Activated CD8-positive, alpha-beta memory T cell treated with anti-CD3 and anti-CD28 coated beads for 1 hour (primary cell): ENCODE measurements at places on chromosomes 12 and 14.

GRCh38 chr14:92529903-92530302 lies 16.3 kb downstream of the RIN3 start:
- DNase-seq = no peak

DNA sequence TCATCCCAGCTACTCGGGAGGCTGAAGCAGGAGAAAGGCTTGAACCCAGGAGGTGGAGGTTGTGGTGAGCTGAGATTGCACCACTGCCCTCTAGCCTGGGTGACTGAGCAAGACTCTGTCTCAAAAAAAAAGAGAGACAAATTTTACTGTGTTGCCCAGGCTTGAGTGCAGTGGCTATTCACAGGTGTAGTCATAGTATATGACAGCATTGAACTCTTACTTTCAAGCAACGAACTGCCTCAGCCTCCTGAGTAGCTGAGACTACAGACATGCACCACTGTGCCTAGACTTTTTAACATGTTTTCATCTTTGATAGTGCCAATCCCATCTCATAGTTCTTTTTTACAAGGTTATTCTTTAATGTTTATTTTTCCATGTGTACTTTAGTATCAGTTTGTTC lies 13.7 kb downstream of the ARID2 start:
- no peak for DNase-seq

- DNase-seq = no peak
Measured at GRCh38 chr14:105171004-105171673, 2.6 kb upstream of the JAG2 start.

DNA sequence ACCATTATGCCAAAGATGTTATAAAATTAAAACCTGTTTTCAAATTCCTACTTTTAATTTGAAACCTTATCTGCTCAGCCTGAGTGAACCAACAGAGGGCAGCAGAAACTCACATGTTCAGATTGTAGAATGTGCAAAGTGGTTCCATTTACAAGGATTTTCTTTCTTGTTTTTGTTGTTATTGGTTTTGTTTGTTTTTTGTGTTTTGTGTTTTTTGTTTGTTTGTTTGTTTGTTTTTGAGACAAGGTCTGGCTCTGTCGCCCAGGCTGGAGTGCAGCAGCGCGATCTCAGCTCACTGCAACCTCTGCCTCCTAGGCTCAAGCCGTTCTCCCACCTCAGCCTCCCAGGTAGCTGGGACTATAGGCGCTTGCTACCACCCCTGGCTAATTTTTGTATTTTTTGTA lies 22.8 kb upstream of the GARIN2 start:
- no peak for DNase-seq

DNA sequence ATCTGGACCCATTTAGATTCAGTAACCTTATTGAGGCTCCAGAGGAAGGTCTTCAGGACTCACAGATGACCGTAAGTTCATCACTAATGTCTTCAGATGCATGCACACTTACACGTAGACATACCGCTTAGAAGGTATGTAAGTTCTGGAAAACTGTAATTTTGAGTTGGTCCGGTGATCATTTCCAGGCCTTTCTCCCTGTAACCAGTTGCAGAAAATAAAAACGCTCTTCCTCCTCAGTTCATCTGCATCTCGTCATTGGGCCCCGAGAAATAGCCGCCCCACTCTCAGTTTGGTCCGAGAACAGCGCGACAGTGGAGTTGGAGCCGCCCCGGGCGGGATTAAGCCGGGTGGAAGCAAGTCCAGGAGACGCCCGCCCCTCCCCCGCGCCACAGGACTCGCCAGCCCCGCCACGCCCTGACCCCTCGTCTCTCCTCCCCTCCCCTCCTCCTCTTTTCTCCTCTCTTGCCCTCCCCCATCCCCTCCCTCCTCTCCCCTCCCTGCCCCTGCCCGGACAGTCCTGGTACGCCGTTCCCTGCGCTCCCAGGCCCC lies 83.7 kb downstream of the TNFAIP2 start:
- no peak for DNase-seq

DNA sequence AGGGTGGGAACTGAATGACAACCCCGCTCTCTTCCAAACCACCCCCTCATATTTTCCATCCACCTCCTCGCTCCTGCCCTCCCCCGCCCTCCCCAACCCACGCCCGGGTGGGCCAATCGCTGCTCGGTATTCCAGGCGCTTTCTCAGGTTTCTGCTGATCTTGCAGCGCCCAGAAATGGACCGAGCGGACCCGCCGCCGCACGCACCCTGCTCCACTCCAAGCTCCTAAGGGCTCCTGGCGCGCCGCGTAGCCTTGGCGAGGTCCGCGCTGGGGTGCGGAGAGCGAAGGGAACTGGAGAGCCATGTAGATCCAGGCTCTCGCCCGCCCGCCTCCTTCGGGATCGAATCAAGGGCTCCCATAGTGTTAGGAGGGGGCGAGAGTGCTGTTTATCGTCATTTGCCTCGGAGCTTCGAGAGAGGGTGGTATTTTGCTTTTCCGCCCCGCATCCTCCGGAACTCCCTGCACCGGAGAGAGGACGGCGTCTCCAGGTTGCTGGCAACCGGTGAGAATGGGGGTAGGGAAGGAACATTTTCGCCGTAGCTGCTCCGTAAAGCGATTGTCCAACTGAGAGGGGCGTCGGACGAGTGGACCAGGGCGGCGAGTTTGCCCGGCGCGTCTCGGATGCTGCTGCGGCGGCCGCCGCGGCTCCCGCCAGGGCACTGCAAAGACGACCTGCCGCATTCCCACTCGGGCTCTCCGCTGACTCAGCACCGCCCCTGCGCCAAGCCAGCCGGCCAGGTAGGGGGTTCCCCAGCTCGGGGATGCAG lies at the start of gene KCNA1:
TSS of gene KCNA1 (plus strand) at position 172 of the 768 bp plus-strand sequence. CDS start 1,474 bp downstream, outside the sequence.
- DNase-seq = no peak

DNA sequence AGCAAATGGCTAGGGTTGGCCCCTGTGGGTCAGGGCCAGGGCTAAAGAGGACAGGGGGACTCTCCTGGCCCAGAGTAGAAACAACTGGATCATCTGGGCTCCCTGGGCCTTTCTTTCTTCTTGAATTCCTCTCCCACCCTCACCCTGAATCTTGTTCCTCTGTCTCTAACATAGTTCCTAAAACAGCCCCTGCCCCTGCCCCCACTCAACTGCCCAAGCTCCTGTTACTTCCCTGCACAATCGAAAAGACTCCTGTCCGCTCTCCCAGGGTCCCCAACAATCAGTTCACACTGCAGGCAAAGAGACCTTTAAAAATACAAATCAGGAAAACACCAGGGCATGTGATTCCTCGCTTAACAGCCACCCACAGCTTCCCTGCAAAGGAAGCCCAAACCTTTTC lies 18.0 kb upstream of the ANKRD33 start:
- no peak for DNase-seq

GRCh38 chr12:56719056-56719455 lies 6.0 kb downstream of the NACA start:
- no peak for DNase-seq

GRCh38 chr14:93042968-93043940 lies 72.5 kb downstream of the ITPK1 start:
- no peak for DNase-seq

- no peak for DNase-seq
Measured at GRCh38 chr12:113955109-113955970, 10.8 kb downstream of the RBM19 start.

GRCh38 chr12:19130224-19131024 lies 891 bp downstream of the PLEKHA5 start:
- no peak for DNase-seq

- no peak for DNase-seq
Measured at GRCh38 chr14:71247106-71247505, 339.8 kb downstream of the PCNX1 start.

- no peak for DNase-seq
Measured at GRCh38 chr12:7114851-7115250, 5.8 kb upstream of the C1RL start.

DNA sequence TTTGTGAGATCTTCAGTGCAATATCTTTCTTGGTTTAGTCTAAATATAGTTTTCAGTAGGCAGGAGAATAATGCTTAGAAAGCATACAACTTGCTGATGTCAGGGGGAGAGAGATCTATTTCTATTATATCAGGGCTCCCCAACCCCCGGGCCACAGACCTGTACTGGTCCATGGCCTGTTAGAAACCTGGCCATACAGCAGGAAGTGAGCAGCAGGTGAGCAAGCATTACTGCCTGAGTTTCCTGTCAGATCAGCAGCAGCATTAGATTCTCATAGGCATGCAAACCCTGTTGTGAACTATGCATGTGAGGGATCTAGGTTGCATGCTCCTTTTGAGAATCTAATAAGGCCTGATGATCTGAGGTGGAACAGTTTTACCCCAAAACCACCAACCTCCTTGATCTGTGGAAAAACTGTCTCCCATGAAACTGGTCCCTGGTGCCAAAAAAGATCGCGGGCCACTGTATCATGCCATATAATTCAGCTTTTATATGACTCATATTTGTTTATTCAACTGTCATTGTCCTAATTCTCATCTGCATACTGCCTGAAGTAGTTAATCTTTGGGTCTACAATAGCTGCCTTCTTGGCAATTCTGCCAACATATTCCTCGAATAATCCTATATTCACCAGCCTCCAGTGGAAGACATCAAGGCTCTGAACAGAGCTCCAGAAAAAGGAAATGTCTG lies 163.6 kb upstream of the DYRK2 start:
- no peak for DNase-seq

- no peak for DNase-seq
Measured at GRCh38 chr14:33229269-33229929, 290.7 kb downstream of the NPAS3 start.

DNA sequence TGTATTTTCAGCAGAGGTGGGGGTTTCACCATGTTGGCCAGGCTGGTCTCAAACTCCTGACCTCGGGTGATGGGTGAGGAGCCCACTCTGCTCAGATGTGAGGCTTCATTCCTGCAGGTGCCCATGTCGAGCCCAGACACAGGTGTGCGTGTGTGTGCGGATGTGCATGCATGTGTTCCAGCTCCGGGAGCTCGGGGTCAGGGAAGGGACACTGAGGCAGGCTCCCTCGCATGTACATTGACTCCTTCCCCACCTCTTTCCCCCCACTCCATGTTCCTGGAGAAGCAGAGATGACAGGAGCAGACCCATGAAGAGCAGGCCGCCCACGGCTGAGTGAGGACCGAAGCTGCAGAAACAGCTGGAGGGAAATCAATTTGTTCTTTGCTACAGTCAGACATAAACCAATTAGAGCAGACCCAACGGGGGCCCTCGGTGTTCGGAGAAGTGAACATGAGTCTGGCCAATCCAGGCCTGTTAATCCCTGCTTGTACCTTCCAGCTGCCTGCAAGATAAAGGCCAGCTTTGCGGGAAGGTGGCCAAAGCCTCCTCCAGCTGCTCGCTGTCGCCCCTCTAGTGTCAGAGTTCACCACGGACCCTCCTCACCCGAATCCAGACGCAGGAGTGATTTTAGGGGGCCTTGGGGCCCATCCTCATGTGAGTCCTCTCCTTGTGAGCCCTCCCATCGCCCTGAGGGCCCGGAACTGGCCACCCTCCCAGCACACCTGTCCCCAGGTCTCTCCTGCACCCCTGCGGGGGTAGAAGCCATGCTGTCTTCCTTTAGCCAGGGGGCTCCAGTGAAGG lies 321.0 kb upstream of the RTL1 start:
- DNase-seq = no peak

GRCh38 chr14:63761351-63762117 lies 33.7 kb upstream of the SGPP1 start:
- DNase-seq = no peak

GRCh38 chr12:14931359-14931758 lies 7.0 kb downstream of the ERP27 start:
- no peak for DNase-seq

- no peak for DNase-seq
Measured at GRCh38 chr12:20345866-20346265, 22.5 kb upstream of the PDE3A start.

- no peak for DNase-seq
Measured at GRCh38 chr14:63392236-63392635, 73.5 kb upstream of the GPHB5 start.

- DNase-seq = no peak
Measured at GRCh38 chr14:75395862-75396261, 32.0 kb upstream of the JDP2 start.

DNA sequence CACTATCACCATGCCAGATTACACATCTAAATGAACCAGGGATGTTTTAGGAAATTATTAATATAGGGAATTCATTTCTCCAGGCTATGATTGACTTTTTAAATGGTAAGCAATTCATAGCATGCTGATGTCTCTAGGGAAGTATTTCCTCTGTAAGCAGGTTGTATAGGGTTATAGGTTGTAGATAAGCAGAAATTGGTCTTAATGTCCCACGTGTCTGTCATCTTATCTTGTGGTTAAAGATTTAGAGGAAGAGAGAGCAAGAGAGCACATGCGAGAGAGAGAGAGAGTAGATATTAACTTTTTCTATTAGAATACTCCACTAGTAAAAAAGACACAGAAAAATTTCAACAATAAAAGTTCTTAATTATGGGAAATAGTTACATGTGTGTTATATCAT lies 32.6 kb downstream of the TRHDE start:
- DNase-seq = no peak

- DNase-seq = no peak
Measured at GRCh38 chr12:121711361-121712189, 977 bp upstream of the TMEM120B start.

DNA sequence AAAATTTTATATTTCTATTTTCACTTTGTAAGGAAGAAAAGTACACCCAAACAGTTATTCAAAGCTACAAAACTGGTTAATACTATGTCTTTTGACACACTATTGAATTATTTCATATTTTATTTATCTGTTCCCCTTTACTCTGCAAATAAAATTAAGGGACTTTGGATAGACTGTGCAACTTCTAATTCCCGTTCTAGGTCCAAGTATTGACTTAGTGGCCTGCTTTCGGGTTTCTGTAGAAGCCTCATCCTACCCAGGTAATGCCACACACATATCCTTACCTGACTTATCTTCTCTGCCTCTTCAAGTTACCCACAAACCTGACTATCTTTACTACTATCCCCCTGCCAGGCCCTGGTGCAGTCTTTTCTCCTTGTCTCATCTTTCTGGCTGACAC lies 156.3 kb upstream of the TMTC2 start:
- no peak for DNase-seq

DNA sequence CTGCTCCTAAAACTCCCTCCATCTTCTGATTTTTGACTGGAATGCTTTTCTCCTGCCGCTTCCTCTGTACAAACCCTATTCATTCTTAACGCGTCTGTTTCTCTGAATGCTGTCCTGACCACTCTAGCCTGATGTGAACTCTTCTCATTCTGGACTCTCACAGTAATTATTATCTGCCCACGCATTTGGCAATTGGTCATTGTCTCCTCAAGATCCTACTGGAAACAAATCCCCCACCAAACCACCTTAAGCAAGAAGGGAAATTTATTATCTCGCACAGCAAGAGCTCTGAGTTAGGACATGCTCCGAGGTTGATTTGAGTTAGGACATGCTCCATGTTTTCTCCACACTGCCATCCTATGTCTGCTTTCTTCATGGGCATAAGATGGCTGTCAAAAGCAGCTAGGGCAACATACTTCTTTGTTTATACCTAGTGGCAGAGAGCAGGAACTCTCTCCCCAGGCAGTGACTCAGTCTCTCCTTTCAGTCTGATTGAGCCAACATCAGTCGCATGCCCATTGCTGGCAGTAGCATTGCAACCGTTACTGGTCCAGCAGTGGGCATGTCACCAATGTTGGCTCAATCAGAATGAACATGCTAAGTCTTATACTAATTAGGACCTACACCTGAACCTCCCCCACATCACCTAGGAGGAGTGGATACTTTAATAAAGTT lies 102.2 kb downstream of the SSPN start:
- no peak for DNase-seq
